ENCODE measurements at places on chromosomes 6 and 20.

- DNase-seq = no peak
Measured at GRCh38 chr6:2101213-2101612, 144.2 kb downstream of the GMDS start.

GRCh38 chr6:110357664-110358552 lies at the start of gene METTL24:
Gene METTL24, minus strand, starts transcription at chr6:110358349. Its CDS starts 77 bp downstream, at chr6:110358272.
- DNase-seq = no peak

GRCh38 chr6:33375143-33375671 lies 16.4 kb upstream of the KIFC1 start:
- no peak for DNase-seq

GRCh38 chr6:63213325-63213724 lies 2.1 kb downstream of the FKBP1C start:
- no peak for DNase-seq

GRCh38 chr20:6732001-6732447 lies 35.5 kb upstream of the BMP2 start:
- no peak for DNase-seq

- DNase-seq = no peak
Measured at GRCh38 chr20:62635852-62636251, 6.5 kb upstream of the SLCO4A1 start.

DNA sequence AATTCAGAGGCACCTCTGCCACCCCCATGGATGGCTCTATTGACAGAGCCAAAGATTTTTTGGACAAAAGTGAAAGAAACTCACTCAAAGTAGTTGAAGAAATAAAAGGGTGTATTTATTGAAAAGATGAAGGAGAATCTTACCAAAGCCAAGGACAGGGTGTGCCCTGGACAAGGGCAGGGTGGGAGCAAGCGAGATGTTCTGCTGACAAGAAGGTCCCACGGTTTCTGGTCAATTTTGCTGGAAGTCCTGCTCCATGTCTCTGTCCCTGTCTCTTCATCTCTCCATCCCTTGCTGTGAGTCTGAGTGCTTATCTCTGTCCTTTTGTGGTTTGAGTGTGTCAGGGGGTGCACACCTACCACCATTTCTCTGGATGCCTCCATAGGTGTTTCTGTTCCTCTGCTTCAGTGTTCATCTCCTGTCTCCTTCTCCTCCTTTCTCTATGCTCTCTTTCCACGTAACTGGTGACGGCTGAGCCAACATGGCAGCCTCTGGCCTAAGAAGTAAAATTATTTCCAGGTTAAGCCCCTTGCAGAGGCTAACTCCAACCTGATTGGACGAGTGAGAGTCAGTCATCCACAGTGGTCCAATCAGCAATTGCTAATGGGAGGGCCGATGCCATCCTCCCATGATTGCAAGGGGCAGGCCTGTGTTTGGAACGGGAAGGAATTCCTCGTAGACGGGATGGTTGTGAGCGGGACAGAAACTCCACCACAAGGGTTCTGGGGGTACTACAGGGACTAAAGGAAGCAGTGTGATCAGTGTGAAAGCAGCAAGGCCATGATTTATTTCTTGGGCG lies 502.1 kb upstream of the CDH4 start:
- no peak for DNase-seq

- no peak for DNase-seq
Measured at GRCh38 chr20:17646961-17647301, 35.1 kb downstream of the RRBP1 start.

- DNase-seq = no peak
Measured at GRCh38 chr6:108100003-108100402, 25.5 kb upstream of the OSTM1 start.

GRCh38 chr6:137819740-137820139 lies 47.3 kb upstream of the TNFAIP3 start:
- no peak for DNase-seq

DNA sequence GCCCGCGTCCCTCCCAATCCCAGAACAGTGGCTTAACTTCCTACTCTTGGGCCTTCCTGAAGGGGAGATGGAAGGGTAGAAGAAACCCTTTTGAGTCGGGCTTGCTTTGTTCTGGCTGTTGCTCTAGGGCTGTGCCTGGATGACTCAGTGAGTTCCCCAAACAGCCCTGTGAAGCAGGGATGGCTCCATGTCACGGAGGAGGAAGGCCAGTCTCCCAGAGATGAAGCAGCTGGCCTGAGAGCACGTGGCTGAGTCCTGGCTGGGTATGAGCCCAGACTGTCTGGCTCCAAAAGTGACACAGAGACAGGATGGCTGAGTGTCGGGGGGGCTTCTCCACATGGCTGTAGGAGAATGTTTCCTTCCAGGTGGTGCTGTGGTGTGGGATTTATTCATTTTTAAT lies 4.6 kb downstream of the SYTL3 start:
- no peak for DNase-seq

DNA sequence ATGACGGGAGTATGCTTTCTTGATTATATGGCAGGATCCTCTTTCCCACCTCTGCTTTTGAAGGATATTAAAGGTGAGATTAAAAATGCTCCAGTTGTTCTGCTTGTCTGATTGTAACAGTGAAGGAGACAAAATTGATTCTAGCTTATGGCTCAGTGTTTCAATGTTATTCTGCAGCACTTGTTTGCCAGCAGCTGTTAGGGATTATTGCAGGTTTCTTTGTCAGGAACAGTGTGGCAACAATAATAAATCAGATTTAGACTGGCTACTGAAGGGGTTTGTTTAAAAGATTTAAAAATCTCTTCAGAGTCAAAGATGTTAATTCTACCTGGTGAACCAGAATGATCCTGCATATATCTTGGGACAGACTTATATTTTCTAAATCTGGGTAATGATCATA lies 126.9 kb downstream of the LAMA2 start:
- DNase-seq = no peak

DNA sequence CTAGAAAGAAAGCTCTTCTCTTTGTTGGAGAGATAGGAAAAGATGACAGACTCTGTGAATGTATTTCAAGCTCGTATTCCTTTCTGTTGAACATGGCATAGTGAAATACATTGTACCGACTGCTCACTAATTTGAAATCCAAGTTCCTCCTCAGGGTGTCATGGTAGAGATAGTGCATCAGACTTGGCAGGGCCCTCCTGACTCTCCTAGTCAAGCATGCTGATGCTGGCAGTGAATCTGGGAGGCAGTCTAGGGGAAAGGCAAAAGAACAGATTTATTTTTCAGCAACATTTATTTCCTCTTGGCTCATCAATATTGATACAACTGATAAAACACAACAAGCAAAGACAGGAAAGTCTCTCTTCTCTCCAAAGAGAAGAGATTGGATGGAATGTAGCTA lies 356.3 kb upstream of the IRAK1BP1 start:
- DNase-seq = no peak

- no peak for DNase-seq
Measured at GRCh38 chr20:37334450-37334849, 11.5 kb upstream of the SRC start.

DNA sequence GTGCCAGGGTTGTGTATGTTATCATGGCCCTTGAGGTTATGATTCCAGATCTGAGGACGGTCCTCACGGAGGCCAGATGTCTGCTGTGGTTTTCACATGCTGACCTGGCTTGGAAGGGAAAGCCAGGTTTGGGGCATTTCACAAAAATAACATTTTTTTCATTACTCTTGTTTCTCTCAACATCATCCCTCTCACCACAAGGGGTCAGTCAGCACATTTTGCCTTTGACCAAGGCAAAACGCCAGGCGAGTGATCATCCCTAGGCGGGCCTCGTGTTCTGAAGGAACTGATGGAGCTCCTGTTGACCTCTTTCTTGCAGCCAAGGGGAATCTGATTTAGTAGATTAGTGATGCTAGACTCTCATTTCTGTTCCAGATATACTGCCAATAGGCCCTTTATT lies 133.5 kb downstream of the TBC1D7 start:
- no peak for DNase-seq

DNA sequence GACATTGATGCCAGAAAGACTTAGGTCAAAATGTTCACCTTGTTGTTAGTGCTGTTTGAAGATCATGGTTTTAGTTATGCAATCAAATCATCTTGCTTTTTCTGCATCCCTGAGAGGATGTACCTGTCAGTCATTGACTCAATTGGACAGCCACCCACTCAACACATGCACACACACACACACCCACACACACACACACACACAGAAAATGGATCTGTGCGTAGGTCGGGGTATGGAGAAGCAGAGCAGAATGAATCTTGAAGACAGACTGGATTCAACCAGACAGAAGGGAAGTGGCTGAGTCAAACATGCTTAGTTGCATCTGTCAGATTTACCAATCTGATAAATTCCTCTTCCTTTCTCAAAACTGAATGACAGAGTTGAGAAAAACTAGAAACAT lies 19.1 kb upstream of the ZSCAN23 start:
- DNase-seq = peak; percentile 9

DNA sequence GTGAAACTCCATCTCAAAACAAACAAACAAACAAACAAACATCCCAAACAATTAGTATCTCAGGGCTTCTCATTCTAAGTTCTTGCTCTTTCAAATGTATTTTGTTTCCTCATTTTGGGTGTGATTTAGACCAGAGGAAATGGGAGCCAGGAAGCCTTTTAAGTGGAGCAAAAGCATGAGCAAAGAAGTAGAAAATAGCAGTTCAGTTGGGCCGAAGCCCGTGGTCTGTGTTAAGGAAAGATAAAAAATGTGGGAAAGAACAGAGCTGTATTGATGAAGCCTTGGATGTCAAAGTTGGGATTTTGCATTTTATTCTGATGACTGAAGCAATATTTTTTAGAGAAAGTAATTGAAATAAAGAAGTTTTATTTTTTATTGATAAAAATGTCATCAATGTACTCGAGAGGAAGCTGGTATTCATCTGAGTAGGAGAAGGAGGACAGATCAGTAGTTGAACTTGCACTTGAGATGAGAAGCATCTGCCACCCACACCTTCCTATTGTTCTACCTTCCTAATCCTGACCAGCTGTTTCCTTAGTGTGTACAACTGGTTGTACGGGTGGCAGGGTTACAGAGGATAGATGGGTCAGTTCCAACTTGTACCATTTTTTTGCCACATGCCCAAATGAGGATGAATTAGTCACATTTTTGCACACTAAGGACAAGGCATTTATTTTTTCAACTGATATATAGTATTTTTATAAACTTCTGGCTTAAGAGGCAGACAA lies 56.1 kb downstream of the KIAA0408 start:
- no peak for DNase-seq

DNA sequence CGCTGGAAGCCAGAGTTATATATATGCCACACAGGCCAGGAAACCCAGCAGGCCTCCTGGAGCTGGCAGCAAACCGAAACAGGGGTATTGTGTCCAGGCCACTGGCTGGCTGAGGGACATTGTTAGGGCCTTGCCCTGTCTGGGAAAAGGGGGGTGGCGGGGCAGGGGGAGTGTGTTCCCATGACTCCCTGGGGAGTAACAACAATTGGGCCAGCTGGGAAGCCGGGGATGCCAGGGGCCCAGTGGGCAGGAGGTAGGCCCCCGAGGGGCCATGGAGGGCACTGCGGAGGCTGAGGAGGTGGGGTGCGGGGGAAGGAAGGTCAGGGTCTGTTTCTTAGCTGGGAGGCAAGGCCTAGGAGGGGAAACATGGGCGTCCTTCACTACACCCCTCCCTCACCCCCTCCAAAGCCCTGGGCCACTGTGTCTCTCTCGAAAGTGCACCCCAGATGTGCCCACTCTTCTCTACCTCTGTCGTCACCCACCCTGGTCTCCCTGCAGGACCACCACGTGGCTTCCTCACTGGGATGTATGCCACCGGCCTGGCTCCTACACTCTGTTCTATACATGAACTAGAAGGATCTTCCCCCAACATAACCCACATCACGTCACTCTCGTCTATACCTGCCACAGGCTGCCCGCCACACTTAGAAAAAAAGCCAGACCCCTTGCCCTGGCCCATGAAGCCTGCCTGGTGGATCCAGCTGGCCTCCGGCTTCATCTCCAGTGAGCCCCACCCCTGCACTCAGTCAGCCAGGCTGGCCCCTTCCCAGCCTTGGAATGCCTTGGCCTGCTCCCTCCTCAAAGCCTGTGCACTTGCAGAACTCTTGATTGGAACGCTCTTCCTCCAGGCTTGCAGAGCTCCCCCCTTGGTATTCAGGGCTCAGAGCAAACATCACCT lies 7.8 kb upstream of the E2F1 start:
- DNase-seq = no peak

- no peak for DNase-seq
Measured at GRCh38 chr20:50309280-50309763, 118.7 kb downstream of the CEBPB start.

GRCh38 chr6:17816921-17817611 lies 110.3 kb upstream of the NUP153 start:
- no peak for DNase-seq

GRCh38 chr20:31497838-31498540 lies 16.3 kb upstream of the HM13 start:
- DNase-seq = no peak

GRCh38 chr20:63116412-63117106 lies 99.4 kb downstream of the YTHDF1 start:
- no peak for DNase-seq

- no peak for DNase-seq
Measured at GRCh38 chr6:94862112-94862511, 715.2 kb upstream of the MANEA start.

DNA sequence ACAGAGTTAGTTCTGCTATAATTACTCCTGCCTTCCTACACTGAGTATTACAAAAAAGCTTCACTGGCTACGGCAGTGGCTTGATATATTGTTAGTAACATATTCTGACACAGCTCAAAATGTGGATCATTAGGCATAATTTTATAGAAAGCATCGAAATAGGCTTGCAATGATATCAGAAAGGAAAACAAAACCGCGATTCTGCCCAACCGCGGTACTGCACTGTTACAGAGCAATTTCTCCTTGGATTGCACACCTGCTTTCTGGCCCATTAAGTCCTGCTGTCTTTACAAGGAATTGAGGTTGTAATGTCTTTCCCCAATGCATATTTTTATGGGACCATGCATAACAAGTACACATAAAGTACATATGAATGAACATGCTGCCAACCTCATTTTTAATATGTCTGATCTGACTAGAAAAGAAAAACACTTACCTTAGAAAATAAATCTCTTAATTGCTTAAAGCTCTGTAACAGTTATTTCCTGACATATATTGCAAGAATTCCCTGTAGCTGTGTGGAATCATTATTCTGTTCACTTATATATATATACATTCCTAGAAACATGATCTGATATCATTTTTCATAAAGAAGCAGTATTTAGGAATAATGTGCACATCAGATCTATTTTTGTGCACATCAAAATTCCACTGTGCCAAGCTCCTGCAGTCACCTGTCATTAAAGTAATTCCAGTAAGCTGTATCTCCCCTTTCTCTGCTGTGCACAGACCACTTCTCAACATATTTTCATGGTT lies 763.9 kb downstream of the HACE1 start:
- DNase-seq = no peak

GRCh38 chr20:61764471-61765025 lies 301.1 kb downstream of the TAF4 start:
- DNase-seq = no peak

DNA sequence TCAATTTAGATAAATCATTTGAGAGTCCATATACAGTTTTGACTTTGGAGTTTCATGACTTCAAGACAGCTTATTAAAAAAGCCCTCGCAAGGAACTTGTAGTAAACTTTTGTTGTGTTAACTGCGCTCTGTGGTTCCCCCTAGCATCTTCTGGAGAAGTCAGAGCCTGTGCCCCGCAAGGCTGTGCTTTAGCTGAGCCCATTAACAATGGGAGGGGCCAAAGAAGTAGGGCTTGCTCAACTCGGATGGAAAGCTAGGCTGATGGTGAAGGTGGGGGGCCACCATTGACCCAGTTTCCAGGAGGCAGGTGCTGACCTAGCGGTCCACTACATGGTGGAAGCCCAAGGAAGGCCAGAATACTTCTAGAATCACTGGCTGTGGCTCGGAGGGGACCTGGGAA lies 29.3 kb upstream of the OVOL2 start:
- no peak for DNase-seq
